Mucosa of gallbladder (tissue), 1 donor: ENCODE measurements at places on chromosomes 1 and 21. TPM values are rescaled to one million over a fixed set of nuclear protein-coding genes. Genes with fewer than 3 reads are reported as not detected.

The CAPN8 gene
- 35.6 TPM for total RNA-seq

DNA sequence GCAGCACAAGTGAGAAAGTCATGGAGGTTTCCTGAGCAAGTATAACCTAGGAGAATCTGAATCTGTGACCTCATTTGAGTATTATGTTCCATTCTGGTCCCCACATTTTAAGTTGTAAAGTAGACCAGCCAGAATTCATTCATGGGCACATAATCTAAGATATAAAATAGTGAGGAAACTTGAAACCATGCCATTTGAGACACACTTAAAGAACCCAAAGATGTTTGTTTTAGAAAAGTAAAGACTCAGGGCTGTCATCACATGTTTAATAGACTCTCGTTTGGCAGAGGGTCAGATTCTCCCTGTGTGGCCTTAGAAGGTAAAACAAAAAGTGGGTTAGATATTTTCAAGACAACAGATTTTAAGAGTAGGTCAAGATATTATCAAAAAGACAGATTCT, 6.4 kb downstream of the SZT2 start:
- DNase-seq: no peak

The CLCA1 gene
- 0.37 TPM for total RNA-seq

DNA sequence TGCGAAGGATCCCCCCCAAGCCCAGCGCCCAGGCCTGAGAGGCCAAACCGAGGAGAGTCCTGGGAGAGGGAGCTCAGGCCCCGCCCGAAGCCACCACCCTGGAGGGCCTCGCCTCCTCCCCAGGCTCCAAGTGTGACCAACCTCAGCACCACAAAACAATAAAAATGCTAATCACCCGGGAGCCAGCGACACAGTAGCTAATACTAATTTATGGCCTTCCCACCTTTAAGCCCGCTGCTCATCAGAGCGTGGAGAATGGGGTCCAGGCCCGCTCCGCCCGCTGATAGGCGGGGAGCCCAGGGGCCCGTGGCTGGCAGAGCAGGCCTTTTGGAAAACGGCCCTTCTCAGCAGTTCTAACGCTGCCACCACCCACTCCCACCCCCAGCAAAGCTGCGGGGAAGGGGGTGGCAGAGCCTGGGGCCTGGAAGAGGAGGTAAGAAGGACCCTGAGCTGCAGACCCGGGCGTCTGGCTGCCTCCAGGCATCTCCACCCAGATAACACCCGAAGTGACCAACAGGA, 20.4 kb upstream of the TAS1R2 start:
- DNase-seq: no peak

The OR2L5 gene
- total RNA-seq: not detected

DNA sequence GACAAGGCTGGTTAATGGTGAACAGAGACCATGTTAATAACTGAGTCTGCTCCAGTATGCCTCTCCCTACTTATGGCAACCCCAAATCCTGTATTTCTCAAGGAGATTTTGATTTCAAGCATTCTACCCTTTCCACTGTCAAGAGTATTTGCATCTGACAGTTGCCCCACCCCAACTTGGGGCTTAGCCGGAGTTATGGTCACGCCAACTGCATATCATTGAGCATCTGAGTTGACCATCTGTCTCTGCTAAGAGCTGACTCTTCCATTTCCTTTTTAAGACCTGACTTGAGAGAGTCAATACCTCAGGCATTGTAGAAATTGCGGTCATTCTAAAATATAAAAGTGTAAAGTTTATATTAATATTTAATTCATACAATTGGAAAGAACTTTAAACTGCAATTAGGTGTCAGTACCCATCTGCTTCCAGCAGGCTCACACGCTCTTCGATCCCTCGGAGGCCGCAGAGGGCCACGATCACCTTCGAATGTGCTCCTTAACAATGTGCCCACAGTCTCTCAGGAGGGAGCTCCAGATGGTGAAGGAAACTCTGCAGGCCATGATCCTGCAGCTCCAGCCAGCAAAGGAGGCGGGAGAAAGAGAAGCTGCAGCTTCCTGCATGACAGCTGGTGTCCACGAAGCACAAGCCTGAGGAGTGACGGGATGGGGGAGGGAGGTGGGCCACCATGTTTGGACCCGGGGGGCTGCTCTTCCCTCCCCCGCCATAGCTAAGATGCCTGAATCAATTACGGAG, 409.8 kb downstream of the DISC1 start:
- no peak for DNase-seq

GRCh38 chr1:10628685-10629084, 153.9 kb downstream of the PEX14 start:
- DNase-seq: peak; percentile 77

- no peak for DNase-seq
These were observed 5.4 kb downstream of the ANGPTL7 start for GRCh38 chr1:11194407-11195176.

The CHAF1B gene
- 2.2 TPM for total RNA-seq

DNA sequence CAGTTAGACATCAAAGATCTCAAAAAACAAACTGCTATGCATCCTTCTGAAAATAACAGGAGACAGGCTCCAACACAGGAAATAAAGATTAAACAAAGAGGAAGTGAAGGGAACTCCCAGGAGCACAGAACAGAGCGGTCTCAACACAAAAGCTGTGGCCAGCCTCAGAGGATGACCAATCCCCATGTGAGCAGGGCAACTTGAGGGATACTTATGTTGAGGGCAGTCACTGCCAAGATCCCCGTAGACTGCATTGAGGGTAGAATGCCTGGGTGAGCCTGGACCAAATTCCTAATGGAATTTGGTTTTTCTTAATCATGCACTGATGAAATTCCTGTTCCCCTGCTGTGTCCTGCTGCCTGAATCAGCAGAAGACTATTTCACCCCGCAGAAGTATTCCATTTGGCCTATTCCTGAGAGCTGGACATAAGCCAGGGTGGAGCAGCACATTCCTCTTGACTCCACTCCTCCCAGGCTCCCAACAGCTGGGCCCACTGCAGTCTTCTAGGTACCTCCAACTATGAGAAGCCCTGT, 49.0 kb downstream of the JAK1 start:
- DNase-seq: peak; percentile 41

The RAB25 gene
- 103 TPM for total RNA-seq

The PTGS2 gene
- total RNA-seq: 10.0 TPM

GRCh38 chr1:230330157-230330556, 96.0 kb downstream of the PGBD5 start:
- DNase-seq: no peak

The PPIAL4G gene
- 0.09 TPM for total RNA-seq

- DNase-seq: no peak
These were observed 14.5 kb upstream of the PHLDA3 start for GRCh38 chr1:201483373-201483949.

DNA sequence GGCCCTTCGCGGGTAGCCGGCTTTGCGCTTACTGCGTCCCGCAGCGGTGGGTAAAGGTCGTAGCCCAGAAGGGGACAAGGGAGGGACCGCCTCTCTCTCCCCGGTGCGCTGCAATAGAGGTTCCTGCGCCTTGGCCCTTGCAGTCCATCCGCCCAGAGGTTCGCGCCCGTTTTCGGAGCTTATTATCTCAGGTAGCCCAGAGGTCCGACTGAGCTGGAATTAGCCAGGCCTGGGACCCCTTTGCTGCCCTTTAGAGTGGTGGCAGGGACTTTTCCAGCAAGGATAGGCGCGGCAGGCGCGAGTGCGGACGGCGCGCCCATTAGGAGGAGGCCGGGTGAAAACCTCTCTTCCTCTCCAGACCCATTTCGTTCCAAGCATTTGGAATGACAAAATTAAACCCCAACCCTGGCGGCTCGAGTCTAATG, 5.0 kb downstream of the LHX4 start:
- no peak for DNase-seq

- DNase-seq: peak; percentile 83
These were observed 13.7 kb downstream of the DHRS3 start for GRCh38 chr1:12604114-12604874.

DNA sequence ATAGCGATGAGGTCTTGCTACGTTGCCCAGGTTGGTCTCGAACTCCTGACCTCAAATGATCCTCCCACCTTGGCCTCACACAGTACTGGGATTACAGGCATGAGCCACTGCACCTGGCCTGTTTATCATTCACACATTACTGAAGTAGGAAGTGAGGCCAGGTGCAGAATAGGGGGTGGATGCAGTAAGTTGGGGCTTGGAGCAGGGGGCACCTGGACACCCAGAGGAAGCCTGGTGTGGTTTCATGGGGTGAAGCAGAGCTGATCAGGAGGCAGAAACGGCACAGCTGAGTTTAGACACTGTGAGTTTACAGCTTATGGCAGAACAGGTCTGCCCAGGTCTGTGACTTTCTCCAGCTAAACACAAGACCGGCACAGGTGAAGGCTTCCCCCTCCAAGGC, 4.9 kb downstream of the CDA start:
- DNase-seq: no peak

The CFHR1 gene
- total RNA-seq: 0.75 TPM

DNA sequence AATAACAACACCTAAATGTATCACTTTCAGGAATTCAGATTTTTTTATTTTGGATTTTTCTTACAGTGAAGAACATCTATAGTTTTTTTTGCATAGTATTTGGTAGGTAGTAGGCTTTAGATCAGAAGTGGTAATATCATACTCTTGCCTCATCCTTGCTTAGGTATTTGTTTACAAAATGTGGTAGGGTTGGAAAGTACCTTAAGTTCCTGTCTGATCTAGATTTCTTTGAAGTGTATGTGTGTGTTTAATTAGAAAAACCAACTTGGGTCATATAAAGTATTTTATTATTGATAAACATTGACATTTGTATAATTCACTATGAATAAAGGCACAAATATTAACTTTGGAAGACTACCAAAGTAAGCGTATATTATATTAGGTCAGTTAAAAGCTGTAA, 85.3 kb upstream of the GPR88 start:
- no peak for DNase-seq

DNA sequence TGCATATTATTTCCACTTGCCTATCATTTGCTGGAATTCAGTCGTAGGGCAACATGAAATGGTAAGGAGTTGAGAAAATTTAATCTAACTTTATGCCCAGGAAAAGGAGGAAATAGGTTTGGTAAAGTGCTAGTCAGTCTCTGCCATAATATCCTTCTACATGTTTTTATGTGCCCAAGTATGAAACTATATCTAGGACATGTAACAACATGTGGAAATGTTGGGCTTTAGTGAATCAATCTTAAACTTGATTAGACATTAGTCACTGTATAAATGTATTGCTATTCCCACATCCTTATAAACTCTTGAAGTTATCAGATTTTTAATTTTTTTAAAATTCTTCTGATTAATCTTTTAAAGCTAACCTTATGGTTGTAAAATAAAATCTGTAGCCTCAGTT, 204.7 kb upstream of the ZRANB2 start:
- DNase-seq: no peak

DNA sequence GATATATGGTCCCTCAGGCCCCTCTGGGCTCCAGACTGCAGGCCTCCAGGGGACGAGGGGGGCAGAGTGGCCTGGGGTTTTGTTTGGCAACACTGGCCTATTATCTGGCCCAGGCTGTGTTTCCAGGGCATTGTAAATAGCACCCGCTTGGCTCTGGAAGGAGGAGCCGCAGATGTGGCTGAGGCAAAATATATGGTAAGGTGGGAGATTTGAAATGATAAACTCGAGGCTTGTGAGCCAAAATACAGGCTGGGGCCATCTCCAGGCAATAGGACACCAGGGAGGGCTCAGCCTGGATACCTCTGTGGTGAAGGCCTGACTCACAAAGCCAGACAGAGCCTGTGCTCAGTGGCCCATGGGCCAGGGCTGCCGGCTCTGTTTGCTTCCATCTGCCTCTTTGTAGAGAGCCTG, 14.0 kb downstream of the NAV1 start:
- DNase-seq: no peak

- DNase-seq: no peak
These were observed 11.3 kb downstream of the RPAP2 start for GRCh38 chr1:92310185-92310597.

The LEMD1 gene
- total RNA-seq: 1.0 TPM

DNA sequence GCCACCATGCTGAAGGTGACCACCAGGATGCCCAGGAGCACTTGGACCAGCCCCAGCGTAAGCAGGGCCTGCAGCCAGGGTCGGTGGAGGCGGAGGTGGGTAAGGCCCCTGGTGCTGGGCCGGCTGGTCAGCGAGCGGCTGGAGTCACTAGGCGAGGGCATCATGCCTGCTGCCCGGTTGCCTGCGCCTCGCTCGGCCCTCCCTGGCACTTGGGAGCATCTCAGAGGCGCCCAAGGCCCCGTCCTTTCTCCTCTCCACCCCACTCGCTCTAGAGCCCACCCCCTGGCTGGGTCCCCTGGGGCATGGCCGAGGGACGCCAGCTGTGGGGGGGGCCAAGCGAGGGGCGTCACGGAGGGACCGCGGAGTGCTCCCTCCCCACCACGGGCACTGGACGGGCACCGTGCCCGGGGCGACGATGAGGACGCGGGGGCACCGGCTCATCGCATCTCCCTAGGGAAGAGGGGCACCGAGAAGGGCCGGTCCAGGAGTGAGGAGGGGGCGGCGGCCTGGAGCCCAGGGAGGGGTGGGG, 505 bp downstream of the ENTREP3 start:
- DNase-seq: no peak

The TDRD10 gene
- total RNA-seq: 2.3 TPM

DNA sequence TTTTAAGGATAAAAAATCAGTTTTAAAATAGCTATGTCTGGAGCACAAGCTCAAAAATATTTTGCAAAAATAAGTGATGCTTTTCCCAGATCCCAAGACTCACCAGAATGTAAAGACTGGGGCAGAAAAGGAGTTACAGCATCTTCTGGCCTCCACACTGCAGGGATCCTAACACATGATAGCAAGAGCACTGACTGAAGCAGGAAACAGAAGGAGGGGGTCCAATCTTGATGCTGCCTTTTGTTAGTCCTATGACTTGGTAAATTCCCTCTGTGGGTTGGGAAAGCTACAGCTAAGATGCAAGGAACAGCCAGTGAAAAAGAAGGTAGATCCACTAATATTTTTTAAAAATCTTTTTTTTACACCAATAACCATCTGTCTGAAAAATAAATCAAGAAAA, 54.2 kb upstream of the TNR start:
- DNase-seq: no peak

The RPE65 gene
- not detected for total RNA-seq
